ENCODE measurements at places on chromosomes 11 and 22.
A peak's percentile ranks its signal among the peaks of the same experiment; 100 is the strongest.

DNA sequence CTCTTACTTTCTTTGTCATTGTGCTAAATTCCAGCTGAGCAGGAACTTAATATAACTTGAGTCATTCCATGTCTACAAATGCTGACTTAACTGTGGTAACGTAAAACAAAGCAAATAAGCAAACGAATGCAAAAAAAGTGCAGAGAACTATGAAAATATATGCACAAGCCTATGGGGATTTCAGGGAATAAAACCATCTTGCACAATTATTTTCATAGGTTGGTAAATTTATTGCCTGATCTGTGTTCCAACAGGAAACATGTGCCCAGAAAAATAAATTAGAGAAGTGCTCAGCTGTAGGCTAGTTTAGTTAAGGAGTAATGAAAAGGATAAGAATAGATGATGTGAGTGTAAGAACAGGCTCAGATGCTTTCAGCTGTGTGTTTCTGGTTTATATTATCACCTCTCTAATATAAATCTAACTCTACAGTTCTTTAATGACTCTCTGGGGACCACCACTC lies 1169.3 kb downstream of the LRRC4C start:
- DNase-seq, result no peak

DNA sequence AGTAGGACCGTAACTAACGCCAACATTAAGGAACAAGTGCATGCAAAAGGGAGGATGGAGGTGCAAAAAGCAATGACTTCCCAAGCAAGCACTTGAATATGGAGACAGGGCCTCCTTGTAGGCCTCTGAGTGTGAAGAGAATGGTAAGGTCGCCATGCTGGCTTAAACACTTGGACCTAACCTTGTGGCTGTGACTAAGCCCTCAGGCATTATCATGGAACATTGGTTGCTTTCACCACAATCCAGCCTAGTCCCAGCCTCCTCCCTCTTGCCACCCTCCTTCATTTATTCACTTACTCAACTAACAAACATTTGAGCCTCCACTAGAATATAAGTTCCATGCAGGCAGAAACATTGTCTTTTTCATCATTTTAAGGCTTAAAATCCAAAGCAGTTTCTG lies 11.9 kb upstream of the SYTL2 start:
- DNase-seq, result peak; percentile 39

DNA sequence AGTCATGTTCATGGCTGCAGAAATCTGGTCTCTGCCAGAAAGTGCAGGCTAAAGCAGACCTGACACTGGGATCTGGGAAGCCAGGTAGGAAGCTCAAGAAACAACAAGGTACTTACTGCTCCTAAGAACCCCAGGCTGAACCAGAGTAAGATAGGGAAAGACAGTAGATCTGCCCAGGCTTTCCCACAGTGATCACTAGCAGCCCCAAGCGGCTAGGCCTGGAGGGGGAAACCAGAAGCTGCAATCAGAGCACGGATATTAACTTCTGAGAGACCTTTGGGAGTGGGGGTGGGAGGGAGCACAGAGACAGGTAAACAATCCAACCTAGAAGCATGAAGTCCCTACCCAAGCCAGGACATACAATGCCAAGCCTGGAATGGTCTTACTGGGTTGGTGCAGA lies 135.2 kb upstream of the C11orf58 start:
- no peak for DNase-seq

- DNase-seq, result no peak
Observed at GRCh38 chr11:103436131-103436770, 327.0 kb downstream of the DYNC2H1 start.

- peak; percentile 26 for DNase-seq
Observed at GRCh38 chr11:2778630-2779498, 79.1 kb upstream of the KCNQ1OT1 start.

DNA sequence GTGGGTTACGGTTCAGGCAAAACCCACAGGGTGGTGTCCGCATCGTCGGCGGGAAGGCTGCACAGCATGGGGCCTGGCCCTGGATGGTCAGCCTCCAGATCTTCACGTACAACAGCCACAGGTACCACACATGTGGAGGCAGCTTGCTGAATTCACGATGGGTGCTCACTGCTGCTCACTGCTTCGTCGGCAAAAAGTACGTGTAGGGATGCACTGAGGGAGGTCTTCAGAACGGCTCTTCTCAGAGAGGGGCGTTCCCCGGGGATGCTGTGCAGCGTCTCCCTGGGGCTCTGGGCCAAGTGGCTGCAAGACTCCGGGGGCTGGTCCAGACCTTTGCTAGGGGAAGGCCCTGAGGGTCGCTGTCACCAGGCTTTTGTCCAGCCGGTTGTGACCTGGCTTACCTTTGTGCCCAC lies 1.3 kb downstream of the ACR start:
- DNase-seq, result no peak

DNA sequence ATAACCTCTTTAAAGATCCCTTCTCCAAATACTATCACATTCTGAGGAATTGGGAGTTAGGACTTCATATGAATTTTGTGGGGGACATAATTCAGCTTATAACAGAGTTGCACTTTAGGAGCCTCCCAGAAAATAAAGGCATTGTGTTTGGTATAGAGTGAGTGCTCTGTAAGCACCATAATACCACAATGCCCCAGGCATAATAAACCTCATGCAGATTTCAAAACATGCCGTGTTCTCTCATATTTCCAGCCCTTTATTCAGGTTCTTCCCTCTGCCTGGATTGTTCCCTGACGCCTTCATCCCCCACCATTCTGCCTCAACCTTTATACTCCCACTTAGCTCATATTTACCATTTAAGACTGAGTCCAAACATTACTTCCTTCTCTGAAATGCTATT lies 398.8 kb upstream of the FAT3 start:
- DNase-seq, result no peak

DNA sequence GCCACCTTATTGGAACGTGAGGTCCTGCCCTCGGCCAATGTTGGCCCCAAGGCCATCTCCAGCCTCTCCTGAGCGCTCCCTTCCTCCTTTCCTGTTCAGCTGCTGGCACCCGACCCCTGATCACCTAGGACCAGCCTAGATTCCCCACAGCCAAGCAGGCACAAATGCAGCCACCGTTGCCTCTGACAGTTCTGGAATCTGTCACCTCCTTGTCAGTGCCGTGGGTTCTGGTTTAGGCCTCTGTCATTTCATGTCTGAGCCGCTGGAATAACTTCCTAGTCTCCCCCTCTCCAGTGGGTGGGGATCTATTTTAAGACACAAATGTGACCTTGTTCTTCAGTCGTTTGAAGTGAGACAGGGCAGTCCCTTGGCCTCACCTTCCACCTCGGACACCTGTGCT lies 29.7 kb downstream of the FADS3 start:
- no peak for DNase-seq

GRCh38 chr11:10941414-10941813 lies 83.6 kb upstream of the ZBED5 start:
- DNase-seq, result no peak

DNA sequence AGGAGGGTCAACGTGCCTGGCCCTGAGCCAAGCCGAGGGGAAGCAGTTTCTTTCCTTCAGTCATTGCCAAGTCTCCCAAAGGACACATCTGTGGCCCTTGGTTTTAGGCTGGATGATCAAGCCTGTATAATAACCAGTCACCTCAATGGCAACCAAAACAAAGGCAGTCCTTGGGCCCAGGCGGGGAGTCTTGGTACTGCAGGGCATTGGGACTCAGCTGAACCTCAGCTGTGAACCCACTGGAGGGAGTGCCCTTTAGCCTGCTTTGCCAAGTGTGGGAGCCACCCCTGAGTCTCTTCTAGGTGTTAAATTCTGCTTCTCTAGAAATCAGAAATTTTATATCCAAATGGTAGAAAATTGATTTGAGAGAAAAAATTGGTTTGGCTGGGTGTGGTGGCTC lies 36.9 kb downstream of the CPT1A start:
- no peak for DNase-seq
